ENCODE measurements at places on chromosomes 3 and 15. TPM values are rescaled to one million over a fixed set of nuclear protein-coding genes. Genes with fewer than 3 reads are reported as not detected.

GP9 gene
- polyA plus RNA-seq, result 0.59 TPM

DNAH1 gene
- polyA plus RNA-seq, result 10.0 TPM

SLC51B gene
- polyA plus RNA-seq, result 1.1 TPM

GREM1 gene
- polyA plus RNA-seq, result 1.9 TPM

CRBN gene
- 54.2 TPM for polyA plus RNA-seq

COL6A5 gene
- polyA plus RNA-seq, result 0.09 TPM

MKRN3 gene
- polyA plus RNA-seq, result 16.8 TPM

HES1 gene
- 49.9 TPM for polyA plus RNA-seq

LRRN1 gene
- polyA plus RNA-seq, result 188 TPM

PSTPIP1 gene
- 2.0 TPM for polyA plus RNA-seq

ARGFX gene
- not detected for polyA plus RNA-seq

GCNT3 gene
- polyA plus RNA-seq, result 0.35 TPM

SMCO1 gene
- not detected for polyA plus RNA-seq

GPR160 gene
- 2.3 TPM for polyA plus RNA-seq

EPHA3 gene
- polyA plus RNA-seq, result 14.1 TPM

HTR3C gene
- polyA plus RNA-seq, result not detected

DUOXA1 gene
- not detected for polyA plus RNA-seq

ALPK3 gene
- polyA plus RNA-seq, result 6.6 TPM

STAB1 gene
- polyA plus RNA-seq, result 34.5 TPM

SPINT1 gene
- polyA plus RNA-seq, result 3.2 TPM

KLHL6 gene
- 1.5 TPM for polyA plus RNA-seq

SCAPER gene
- polyA plus RNA-seq, result 46.6 TPM

CCDC54 gene
- polyA plus RNA-seq, result not detected

GOLGA8F gene
- not detected for polyA plus RNA-seq

UQCC5 gene
- 21.7 TPM for polyA plus RNA-seq

KLF15 gene
- polyA plus RNA-seq, result 26.3 TPM

CCR3 gene
- not detected for polyA plus RNA-seq

GOLGA8G gene
- polyA plus RNA-seq, result not detected

Data from spinal cord (tissue), 10 donors.